Liver (tissue), 10 donors: ENCODE measurements at places on chromosomes 6 and 20. TPM values are rescaled to one million over a fixed set of nuclear protein-coding genes. Genes with fewer than 3 reads are reported as not detected.

The DDX43 gene
- 0.75 TPM for total RNA-seq

The RAB32 gene
- total RNA-seq = 13.6 TPM

The SLC32A1 gene
- total RNA-seq = not detected

The SOBP gene
- total RNA-seq = 2.3 TPM

The TENT5A gene
- total RNA-seq = 13.6 TPM

The CFB gene
- total RNA-seq = 3,272 TPM

The BRD2 gene
- 100 TPM for total RNA-seq

The TNNC2 gene
- not detected for total RNA-seq

The C6orf58 gene
- 0.09 TPM for total RNA-seq

- no peaks in the 10 kb centered on the region for H3K27me3 ChIP-seq
- no peaks in the 10 kb centered on the region for H3K36me3 ChIP-seq
- no peak overlapping the region for H3K27ac ChIP-seq
- no peak overlapping the region for H3K4me3 ChIP-seq
Observed at GRCh38 chr6:44738601-44739146, 351.2 kb downstream of the CDC5L start.

DNA sequence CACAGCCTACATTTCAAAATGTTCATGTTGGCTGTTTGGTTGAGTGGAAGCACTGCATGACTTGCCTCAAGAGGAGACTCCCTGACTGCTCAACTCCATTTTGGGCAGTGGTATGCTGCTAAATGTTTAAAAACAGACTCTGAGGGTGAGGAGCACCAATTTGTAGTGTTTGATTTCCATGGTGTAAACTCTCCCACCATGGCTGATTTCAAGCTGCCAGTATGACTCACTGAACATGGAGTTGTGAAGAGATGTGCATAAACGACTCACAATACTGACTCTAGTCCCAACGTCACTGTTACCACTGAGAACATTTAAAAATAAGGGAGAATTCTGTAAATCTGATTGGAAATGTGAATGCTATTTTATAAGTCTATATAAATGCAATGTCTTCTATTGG is 70.4 kb downstream of the BACH2 start:
- H3K36me3 ChIP-seq = no peaks in the 10 kb centered on the region
- no peak for DNase-seq
- H3K4me1 ChIP-seq = no peaks in the 10 kb centered on the region

- no peak for DNase-seq
- no peaks in the 10 kb centered on the region for H3K27me3 ChIP-seq
- peak overlapping the region; percentile 55 for H3K27ac ChIP-seq
- peaks cover 33% of the 10 kb centered on the region for H3K4me1 ChIP-seq
- H3K4me3 ChIP-seq = peak overlapping the region; percentile 53
Observed at GRCh38 chr6:167797476-167798265, 29.0 kb upstream of the AFDN start.

GRCh38 chr6:87798393-87799278 is 96.6 kb upstream of the AKIRIN2 start:
- no peaks in the 10 kb centered on the region for H3K4me1 ChIP-seq
- DNase-seq = no peak
- H3K4me3 ChIP-seq = no peak overlapping the region
- H3K27ac ChIP-seq = no peak overlapping the region
- no peaks in the 10 kb centered on the region for H3K36me3 ChIP-seq

DNA sequence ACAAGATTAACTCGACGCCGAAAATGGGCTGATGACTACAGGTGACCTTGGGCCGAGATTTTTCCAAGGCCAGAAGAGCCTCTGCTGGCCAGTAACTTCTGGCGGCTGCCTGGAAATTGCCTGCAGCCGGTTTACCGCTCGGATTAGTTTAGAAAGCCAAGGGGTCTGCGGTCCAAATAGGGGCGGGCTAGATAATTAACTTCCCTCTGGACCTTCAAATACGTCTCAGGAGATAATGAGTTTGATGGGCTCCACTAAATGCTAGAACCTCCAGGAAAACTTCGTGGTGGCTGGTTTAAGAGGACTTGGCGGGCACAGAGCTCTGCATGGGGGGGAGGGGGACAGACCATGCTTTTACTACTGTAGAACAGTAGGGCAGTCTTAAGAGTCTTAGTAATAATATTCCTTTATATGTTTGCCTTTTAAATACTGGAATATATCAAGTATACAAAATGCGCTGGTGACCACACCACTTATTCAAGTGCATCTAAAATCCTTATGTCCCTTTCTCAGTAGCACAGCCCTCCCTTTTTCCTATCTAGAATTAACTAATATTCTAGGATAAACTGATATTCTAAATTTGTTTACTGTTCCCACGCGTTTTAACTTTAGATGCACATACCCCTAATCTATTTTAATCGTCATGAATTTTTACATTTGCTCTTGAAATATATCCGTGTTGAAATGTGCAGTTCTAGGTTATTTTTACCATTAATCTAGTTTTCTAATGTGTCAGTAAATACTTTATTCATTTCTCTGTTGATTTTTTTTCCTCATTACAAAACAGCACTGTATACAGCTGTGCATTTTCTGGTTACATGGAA is 107.5 kb upstream of the PRSS16 start:
- no peaks in the 10 kb centered on the region for H3K4me1 ChIP-seq
- no peaks in the 10 kb centered on the region for H3K27me3 ChIP-seq
- DNase-seq = peak; percentile 54
- peak overlapping the region; percentile 35 for H3K4me3 ChIP-seq
- no peaks in the 10 kb centered on the region for H3K36me3 ChIP-seq

GRCh38 chr6:73679009-73679408 is 17.0 kb upstream of the CD109 start:
- no peak for DNase-seq
- no peak overlapping the region for H3K4me3 ChIP-seq
- H3K27me3 ChIP-seq = no peaks in the 10 kb centered on the region
- no peaks in the 10 kb centered on the region for H3K4me1 ChIP-seq
- H3K27ac ChIP-seq = no peak overlapping the region

DNA sequence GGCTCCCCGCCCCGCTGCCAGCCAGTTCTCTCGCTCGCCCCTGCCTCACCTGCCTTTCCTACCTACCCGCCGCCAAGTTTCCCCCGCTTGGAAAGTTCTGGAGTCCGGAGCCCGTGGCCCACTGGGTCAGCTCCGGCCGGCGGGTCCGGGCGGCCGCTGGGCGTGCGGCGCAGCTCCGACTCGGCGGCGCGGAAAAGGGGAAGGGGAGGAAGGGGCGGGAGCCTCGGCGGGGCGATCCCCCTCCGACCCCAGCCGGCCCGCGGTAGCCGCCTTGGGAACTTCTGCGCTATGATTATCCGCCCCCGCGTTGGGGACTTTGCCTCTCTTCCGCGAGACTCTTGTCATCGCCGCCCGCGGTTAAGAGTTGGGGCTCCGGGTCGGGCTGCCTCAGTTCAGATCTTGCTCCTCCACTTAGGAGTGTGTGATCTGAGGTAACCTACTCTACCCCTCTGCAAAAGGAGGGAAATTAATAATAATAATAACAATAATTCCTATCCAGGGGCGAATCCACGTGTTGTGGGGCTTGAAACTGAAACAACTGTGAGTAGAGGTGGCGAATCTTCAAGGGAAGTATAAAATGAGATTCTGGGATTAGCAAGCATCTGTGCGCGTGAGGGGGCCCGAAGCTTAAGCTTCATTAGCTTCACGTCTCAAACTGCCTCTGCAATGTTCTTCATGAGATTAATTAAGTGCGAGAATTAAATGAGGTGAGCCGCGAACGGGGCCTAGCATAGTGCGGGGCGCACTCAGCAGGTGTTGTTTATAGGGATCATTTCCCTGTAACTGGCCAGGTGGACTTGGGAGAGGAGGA is 30.8 kb downstream of the SF3B5 start:
- no peaks in the 10 kb centered on the region for H3K36me3 ChIP-seq
- H3K27me3 ChIP-seq = no peaks in the 10 kb centered on the region
- H3K4me3 ChIP-seq = peak overlapping the region; percentile 82
- peak; percentile 49 for DNase-seq
- H3K27ac ChIP-seq = peak overlapping the region; percentile 83

DNA sequence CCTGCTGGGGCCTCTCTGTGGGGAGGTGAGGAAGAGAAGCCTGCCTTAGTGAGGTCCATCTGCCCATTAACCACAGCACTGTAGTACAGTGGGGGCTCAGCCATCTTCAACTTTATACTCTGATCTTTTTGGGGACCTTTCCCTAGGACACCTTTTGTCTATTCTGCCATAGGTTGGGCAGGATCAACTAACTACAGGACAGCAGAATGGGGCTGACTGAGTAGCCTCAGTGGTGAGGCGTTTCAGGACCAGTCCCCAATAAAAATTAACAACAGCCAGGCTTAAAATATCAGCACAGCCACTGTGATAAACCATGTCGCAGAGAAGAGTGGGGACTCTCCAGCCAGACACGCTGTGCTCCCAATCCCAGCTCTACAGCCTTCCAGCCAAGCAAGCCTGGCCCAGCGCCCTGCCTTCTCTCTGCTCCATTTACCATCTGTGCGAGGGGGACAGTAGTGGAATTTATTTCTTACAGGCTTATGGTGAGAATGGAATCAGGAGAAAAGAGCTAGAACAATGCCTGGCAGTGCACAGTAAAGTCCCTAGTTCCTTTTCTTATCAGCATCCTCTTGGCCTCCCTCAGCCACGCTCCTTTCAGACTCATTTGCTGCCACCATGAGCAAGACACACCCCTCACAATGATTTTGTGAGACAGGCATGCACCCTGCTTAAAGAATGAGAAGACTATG is 75.5 kb downstream of the SLC22A23 start:
- no peaks in the 10 kb centered on the region for H3K36me3 ChIP-seq
- no peak for DNase-seq
- H3K27me3 ChIP-seq = no peaks in the 10 kb centered on the region
- H3K4me3 ChIP-seq = no peak overlapping the region
- H3K4me1 ChIP-seq = peaks cover 17% of the 10 kb centered on the region

GRCh38 chr6:110566346-110567125 is 90.1 kb upstream of the SLC22A16 start:
- H3K36me3 ChIP-seq = no peaks in the 10 kb centered on the region
- DNase-seq = no peak
- H3K27ac ChIP-seq = peak overlapping the region; percentile 79
- no peak overlapping the region for H3K4me3 ChIP-seq
- peaks cover 7% of the 10 kb centered on the region for H3K4me1 ChIP-seq
- H3K27me3 ChIP-seq = no peaks in the 10 kb centered on the region

DNA sequence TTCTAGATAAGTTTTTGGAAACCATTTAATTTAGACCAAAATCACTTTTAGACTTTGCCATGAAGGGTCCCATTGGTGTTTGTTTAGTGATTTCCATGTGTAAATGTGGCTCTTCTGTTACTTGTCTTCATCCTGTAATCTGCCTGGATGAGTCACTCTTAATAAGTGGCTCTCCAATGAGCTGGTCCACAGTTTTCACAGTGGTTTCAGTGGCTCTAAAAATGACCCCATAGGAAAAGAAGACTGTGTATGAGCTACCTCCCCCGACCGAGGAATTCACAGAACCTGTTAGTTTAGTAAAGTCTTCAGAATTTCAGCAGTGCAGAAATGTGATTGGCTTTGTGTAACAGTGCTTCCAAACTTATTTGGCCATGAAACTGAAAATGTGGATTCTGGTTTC is 492.0 kb upstream of the MARCKS start:
- no peaks in the 10 kb centered on the region for H3K27me3 ChIP-seq
- H3K4me3 ChIP-seq = no peak overlapping the region
- no peak overlapping the region for H3K27ac ChIP-seq
- DNase-seq = no peak

DNA sequence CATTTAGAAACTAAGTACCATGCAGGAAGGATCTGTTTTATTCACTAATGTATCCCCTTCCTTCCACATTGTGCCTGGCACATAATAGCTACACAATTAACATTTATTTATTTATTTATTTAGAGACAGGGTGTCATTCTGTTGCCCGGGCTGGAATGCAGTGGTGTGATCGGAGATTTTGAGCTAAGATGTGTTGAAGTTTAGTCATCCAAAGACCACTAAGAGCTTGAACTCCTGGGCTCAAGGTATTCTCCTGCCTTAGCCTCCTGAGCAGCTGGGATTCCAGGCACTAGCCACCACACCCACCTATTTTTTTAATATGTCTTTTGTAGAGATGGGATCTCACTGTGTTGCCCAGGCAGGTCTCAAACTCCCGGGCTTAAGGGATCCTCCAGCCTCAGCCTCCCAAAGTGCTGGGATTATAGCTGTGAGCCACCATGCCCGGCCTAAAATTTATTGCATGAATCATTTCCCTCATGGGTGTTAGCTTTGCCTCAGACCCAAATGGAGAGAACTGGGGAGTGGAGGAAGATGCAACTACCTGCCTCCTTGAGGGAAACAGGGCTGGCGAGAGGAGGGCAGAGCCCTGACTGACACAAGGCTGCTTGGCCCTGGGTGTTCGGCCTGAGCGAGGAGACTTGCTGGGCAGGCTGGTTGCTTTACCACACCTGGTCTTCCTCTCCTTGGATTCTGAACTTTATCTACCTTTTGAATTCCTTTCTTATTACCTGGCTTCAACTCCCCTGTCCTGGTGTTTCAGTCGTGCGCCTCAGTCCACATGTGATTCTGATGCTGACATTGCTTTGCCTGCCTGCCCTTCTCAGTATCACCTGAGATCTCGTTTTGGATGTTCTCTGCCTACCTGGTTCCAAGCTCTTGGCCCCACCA is 1.7 kb upstream of the DYNLT1 start:
- no peaks in the 10 kb centered on the region for H3K27me3 ChIP-seq
- no peaks in the 10 kb centered on the region for H3K4me1 ChIP-seq
- no peaks in the 10 kb centered on the region for H3K36me3 ChIP-seq
- DNase-seq = peak; percentile 22
- H3K4me3 ChIP-seq = no peak overlapping the region
- no peak overlapping the region for H3K27ac ChIP-seq

DNA sequence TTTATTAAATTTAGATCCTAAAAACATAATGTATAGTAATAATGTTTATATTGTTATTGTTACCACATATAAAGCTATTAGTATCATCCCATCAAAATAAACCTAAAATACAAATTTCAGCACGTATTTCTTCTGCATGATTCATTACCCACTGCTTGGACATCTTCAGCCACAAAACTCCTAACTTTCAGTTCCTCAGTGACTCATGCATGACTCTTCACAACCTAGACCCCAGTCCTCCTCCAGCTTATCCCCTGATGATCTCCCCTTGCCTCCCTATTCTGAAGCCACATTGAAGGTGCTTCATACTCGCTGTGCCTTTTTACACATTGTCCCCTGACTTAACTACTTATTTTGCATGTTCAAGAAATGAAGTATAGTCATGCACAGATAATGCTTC is 11.2 kb upstream of the GPRC6A start:
- no peak overlapping the region for H3K4me3 ChIP-seq
- no peak for DNase-seq
- H3K4me1 ChIP-seq = no peaks in the 10 kb centered on the region
- no peaks in the 10 kb centered on the region for H3K36me3 ChIP-seq

GRCh38 chr6:19836799-19837510 is at the start of gene ID4:
TSS of gene ID4 (plus strand) at chr6:19837370. CDS start at chr6:19837755, 385 bp downstream.
- H3K4me1 ChIP-seq = peaks cover 18% of the 10 kb centered on the region
- peak within 1 kb of the TSS; percentile 73 for H3K27ac ChIP-seq
- H3K4me3 ChIP-seq = peak within 1 kb of the TSS; percentile 66
- H3K27me3 ChIP-seq = no peaks in the 10 kb centered on the region
- no peaks in the 10 kb centered on the region for H3K36me3 ChIP-seq

DNA sequence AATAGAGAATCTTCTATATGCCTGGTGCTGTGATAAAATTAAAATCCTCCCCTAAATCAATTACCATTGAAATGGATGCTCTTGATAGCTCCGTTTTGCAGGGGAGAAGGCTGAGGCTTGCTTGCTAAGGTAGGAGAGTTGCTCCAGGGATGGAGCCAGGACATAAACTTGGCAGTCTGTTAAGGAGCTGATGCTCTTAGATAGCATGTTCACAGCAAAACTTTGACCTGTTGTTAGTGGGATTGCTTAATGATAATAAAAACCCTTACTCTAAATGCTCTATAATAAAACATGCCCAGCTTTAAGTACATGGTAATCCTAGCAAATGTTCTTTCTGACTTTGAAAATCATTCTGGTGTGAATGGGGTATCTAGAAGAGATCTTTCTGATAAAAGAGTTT is 228.4 kb upstream of the JAG1 start:
- no peak for DNase-seq
- no peaks in the 10 kb centered on the region for H3K36me3 ChIP-seq
- H3K27ac ChIP-seq = no peak overlapping the region
- H3K4me3 ChIP-seq = no peak overlapping the region
